Activated CD8-positive, alpha-beta T cell treated with anti-CD3 and anti-CD28 coated beads for 36 hours (primary cell): ENCODE measurements at places on chromosomes 16 and 17. TPM values are rescaled to one million over a fixed set of nuclear protein-coding genes. Genes with fewer than 3 reads are reported as not detected.

- H3K27ac ChIP-seq: peak overlapping the region; percentile 89
- H3K4me1 ChIP-seq: peaks cover 60% of the 10 kb centered on the region
- DNase-seq: peak; percentile 87
Measured at GRCh38 chr17:40516581-40517285, 15.3 kb upstream of the TNS4 start.

DNA sequence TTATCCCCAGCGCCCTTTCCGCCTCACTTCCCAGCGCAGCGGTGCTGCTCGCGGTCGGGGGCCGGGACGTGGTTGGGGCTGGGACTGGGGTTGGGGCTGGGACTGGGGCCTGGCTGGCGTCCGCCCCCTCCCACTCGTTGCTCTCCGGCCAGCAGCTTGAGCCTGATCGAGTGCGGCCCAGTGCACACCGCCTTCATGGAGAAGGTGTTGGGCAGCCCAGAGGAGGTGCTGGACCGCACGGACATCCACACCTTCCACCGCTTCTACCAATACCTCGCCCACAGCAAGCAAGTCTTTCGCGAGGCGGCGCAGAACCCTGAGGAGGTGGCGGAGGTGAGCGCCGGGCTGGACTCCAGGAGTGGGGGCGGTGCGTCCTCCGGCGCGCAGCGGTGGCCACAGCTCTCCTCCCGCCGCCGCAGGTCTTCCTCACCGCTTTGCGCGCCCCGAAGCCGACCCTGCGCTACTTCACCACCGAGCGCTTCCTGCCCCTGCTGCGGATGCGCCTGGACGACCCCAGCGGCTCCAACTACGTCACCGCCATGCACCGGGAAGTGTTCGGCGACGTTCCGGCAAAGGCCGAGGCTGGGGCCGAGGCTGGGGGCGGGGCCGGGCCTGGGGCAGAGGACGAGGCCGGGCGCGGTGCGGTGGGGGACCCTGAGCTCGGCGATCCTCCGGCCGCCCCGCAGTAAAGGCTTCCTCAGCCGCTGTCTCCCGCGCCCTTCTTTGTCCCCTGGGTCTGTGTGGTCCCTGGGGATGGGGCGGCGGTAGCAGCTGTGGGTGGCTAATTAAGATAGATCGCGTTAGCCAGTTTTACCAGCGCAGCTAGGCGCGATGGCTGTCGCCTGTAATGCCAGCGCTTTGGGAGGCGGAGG is 1.8 kb downstream of the HSD17B1 start:
- H3K27ac ChIP-seq: peak overlapping the region; percentile 85
- peak; percentile 90 for DNase-seq
- H3K27me3 ChIP-seq: no peaks in the 10 kb centered on the region
- H3K4me1 ChIP-seq: peaks cover 12% of the 10 kb centered on the region
- H3K4me3 ChIP-seq: peak overlapping the region; percentile 91
- H3K36me3 ChIP-seq: peaks cover 3% of the 10 kb centered on the region

GRCh38 chr17:35903451-35903850 is 23.3 kb upstream of the CCL5 start:
- no peak overlapping the region for H3K4me3 ChIP-seq
- H3K4me1 ChIP-seq: peaks cover 44% of the 10 kb centered on the region
- peaks cover 5% of the 10 kb centered on the region for H3K36me3 ChIP-seq
- H3K27ac ChIP-seq: peak overlapping the region; percentile 47
- no peaks in the 10 kb centered on the region for H3K27me3 ChIP-seq

DNA sequence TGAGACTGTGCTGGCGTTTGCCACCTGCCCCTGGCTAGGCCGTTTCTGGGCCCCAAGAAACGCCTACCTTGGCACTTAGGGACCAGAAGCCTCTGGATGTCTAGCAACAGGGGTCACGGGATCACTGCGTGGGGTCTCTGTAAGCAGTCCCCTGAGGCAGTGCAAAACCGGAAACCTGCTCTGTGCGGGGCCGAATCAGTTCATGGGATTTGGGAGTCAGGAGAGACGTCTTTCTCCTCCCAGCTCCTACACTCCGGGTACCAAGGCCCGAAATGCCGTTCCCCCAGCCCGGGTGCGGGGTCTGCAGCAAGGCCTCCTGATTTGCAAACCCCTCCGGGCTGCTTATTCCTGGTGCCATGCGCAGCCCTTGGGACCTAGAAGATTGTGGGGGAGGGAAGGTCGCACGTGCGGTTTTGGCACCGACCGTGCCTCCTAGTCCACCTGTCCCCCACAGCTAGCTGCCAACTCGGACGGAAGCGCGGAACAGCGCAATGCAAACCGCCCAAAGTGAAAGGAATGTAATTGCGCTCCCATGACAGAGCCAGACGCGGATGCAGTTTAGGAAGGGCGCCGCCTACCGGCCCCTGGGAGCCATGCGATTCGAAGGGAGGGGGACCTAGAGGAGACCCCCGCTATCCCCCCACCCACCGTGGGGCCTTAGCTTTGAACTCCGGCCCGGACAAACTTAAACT is 6.5 kb downstream of the IRX5 start:
- peak overlapping the region; percentile 38 for H3K4me3 ChIP-seq
- H3K36me3 ChIP-seq: peaks cover 4% of the 10 kb centered on the region
- peaks cover 82% of the 10 kb centered on the region for H3K27me3 ChIP-seq
- DNase-seq: peak; percentile 39
- peaks cover 25% of the 10 kb centered on the region for H3K4me1 ChIP-seq
- no peak overlapping the region for H3K27ac ChIP-seq

GRCh38 chr17:70857351-70857750 is 688.0 kb downstream of the KCNJ2 start:
- H3K4me1 ChIP-seq: no peaks in the 10 kb centered on the region
- H3K4me3 ChIP-seq: no peak overlapping the region
- no peaks in the 10 kb centered on the region for H3K27me3 ChIP-seq
- H3K27ac ChIP-seq: no peak overlapping the region
- DNase-seq: no peak
- no peaks in the 10 kb centered on the region for H3K36me3 ChIP-seq

DNA sequence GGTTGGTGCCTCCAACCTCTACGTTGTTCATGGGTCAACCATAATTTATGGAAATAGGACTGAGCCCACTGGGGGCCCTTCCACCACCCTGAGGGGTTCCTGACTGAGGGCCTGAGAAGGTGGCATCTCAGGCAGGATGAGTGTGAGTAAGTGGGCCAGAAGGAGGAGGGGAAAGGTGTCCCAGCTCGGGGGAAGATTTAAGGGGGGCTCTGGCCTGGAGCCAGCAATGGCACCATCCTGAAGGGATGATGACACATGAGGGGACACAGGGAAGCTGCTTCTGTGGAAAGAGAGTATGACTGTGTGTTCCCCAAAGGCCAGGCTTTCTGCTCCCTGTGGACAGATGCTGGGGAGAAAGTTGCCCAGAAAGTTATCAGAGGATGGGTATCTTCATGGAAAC is 18.7 kb downstream of the MYL4 start:
- no peak overlapping the region for H3K27ac ChIP-seq
- no peak overlapping the region for H3K4me3 ChIP-seq
- no peaks in the 10 kb centered on the region for H3K36me3 ChIP-seq
- peaks cover 10% of the 10 kb centered on the region for H3K4me1 ChIP-seq
- no peak for DNase-seq

DNA sequence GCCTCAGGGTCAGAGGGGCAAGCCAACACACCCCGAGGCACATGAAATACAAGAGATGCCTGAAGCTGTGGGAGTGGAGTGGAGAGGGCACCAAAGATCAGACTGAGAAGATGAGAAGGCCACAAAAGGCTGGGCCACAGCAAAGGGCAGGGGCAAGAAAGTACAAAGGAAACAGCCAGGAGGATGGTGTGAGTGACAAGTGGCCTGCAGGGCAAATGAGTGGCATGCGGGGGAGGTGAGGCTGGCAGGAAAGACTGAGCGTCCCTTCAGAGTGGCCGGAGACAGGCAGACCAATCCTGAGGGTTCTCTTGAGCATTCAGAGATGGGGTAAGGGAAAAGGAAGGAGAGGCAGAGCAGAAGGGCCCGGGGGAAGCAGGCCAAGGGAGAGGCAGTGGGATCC is 23.2 kb downstream of the HSD11B2 start:
- no peak overlapping the region for H3K4me3 ChIP-seq
- H3K36me3 ChIP-seq: no peaks in the 10 kb centered on the region
- peaks cover 8% of the 10 kb centered on the region for H3K4me1 ChIP-seq
- no peaks in the 10 kb centered on the region for H3K27me3 ChIP-seq
- H3K27ac ChIP-seq: no peak overlapping the region

- H3K4me3 ChIP-seq: no peak overlapping the region
- no peaks in the 10 kb centered on the region for H3K4me1 ChIP-seq
- peaks cover 14% of the 10 kb centered on the region for H3K36me3 ChIP-seq
- peak; percentile 6 for DNase-seq
Measured at GRCh38 chr17:19812407-19812806, 55.3 kb downstream of the ULK2 start.

Gene EXOSC6
- 25.0 TPM for total RNA-seq

- no peak overlapping the region for H3K27ac ChIP-seq
- H3K4me3 ChIP-seq: no peak overlapping the region
- H3K27me3 ChIP-seq: peaks cover 16% of the 10 kb centered on the region
- no peak for DNase-seq
Measured at GRCh38 chr17:32960815-32961214, 30.8 kb upstream of the SPACA3 start.

DNA sequence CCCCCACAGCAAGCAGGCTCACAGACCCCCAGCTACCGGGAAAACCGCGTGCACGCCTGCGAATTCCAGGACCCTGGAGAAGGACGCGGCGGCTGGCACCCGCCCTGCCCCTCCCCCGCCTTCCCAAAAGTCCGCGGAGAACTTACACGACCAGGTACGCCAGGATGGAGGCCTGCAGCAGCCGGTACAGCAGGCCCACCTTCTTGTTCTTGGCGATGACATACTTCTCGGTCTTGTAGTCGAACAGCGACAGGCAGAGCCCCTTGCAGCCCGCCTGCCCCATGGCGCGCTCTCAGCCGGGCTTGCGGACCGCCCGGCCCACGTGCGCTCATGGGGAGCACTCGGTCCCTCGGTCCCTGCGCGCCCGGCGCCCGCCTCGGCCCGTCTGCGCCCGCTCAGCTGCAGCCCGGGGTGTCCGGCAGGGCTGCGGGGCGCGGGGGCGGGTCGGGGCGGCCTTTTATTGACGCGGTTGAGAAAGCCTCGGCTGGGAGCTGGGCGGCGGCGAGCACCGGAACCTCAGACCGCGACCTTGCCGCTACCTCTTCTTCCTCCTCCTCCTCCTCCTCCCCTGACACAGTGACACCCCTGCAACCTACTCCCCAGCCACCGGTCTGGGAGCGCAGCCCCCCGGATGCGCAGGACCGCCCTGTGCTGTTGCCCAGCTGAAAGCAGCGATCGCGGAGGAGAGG is at the start of gene P2RX5:
TSS of gene P2RX5 (minus strand) at position 433 of the 689 bp plus-strand sequence. CDS start at position 283, 150 bp downstream.
- DNase-seq: peak; percentile 60
- H3K27ac ChIP-seq: peak within 1 kb of the TSS; percentile 93
- no peaks in the 10 kb centered on the region for H3K27me3 ChIP-seq
- H3K36me3 ChIP-seq: peaks cover 4% of the 10 kb centered on the region
- peaks cover 22% of the 10 kb centered on the region for H3K4me1 ChIP-seq

Gene BHLHA9
- total RNA-seq: not detected

DNA sequence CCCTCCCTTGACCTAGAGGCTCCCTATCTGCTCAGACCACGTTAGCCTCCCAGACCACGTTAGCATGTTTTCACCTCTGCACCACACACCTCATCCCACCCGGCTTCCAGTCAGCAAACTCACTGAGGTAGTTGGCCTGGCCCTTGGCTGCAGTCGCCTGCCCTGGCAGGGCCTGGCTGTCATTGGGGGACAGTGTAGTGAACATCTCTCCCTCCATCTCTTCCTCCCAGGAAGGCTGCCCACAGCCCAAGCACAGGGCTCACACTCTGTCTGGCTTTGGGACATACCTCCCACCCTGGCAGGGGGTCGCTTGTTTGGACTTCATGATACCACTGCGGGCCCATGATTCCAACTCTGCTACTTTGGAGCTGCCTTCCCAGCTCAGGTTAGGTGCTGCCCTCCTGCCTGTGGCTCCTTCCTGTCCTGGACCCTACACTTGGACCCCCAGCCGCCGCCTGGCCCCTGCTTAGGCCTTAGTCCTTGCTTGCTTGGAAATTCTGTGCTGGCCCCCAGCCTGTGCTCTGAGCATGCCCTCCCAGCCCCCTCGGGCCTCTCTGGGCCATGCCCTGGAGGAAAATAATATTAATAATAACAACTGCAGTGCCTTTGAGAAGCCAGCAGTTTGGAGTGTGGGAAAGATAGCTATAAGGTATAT is 167.7 kb downstream of the COPRS start:
- no peak for DNase-seq
- no peaks in the 10 kb centered on the region for H3K4me1 ChIP-seq
- no peak overlapping the region for H3K27ac ChIP-seq
- no peaks in the 10 kb centered on the region for H3K27me3 ChIP-seq
- H3K36me3 ChIP-seq: no peaks in the 10 kb centered on the region

Gene CHST5
- total RNA-seq: not detected

GRCh38 chr16:17340804-17341203 is 130.0 kb downstream of the XYLT1 start:
- no peak overlapping the region for H3K4me3 ChIP-seq
- peaks cover 2% of the 10 kb centered on the region for H3K36me3 ChIP-seq
- H3K27me3 ChIP-seq: no peaks in the 10 kb centered on the region
- H3K4me1 ChIP-seq: peaks cover 55% of the 10 kb centered on the region
- H3K27ac ChIP-seq: peak overlapping the region; percentile 38

DNA sequence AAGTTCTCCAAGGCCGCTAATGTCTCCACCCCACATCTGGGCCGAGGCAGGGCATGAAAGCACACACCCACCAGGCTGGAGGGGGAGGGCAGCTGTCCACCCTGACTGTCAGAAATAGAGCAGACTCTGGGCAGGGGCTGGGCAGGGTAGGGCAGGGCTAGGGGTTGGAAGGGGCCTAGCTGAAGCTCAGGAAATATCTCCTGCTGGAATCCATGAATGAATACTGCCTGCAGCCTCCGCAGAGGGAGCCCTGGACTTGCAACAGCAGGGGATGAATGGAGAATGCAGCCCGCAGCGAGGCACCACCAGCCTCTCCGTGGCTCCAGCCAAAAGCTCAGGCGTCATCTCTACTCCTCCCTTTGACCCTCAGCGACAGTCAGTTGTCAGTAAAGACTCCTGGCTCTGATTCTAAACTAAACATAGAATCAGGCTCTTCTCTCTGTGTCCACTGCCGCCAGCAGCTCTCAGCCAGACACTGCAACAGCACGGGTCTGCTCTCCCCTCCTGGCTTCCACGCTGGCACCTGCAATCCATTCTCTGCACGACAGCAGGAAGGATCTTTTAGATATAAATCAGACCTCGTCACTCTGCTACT is 23.9 kb upstream of the NGFR start:
- no peak for DNase-seq
- no peak overlapping the region for H3K27ac ChIP-seq
- H3K4me1 ChIP-seq: no peaks in the 10 kb centered on the region
- peaks cover 1% of the 10 kb centered on the region for H3K36me3 ChIP-seq
- H3K27me3 ChIP-seq: peaks cover 61% of the 10 kb centered on the region

GRCh38 chr17:55283256-55283965 is 18.7 kb downstream of the HLF start:
- no peaks in the 10 kb centered on the region for H3K36me3 ChIP-seq
- peaks cover 3% of the 10 kb centered on the region for H3K27me3 ChIP-seq
- no peak for DNase-seq

- H3K4me1 ChIP-seq: no peaks in the 10 kb centered on the region
- H3K36me3 ChIP-seq: no peaks in the 10 kb centered on the region
- no peak overlapping the region for H3K27ac ChIP-seq
- H3K4me3 ChIP-seq: no peak overlapping the region
Measured at GRCh38 chr17:70613681-70614080, 444.3 kb downstream of the KCNJ2 start.

- no peak overlapping the region for H3K4me3 ChIP-seq
- H3K36me3 ChIP-seq: no peaks in the 10 kb centered on the region
- H3K4me1 ChIP-seq: peaks cover 24% of the 10 kb centered on the region
Measured at GRCh38 chr16:86664522-86665318, 86.4 kb downstream of the FOXL1 start.

Gene KRTAP4-6
- total RNA-seq: not detected
